Urinary bladder (tissue), 4 donors: ENCODE measurements at places on chromosomes 1 and 21.

- no peak for DNase-seq
These were observed at the start of gene FCRL1 for GRCh38 chr1:157819896-157820295. Gene FCRL1, minus strand, starts transcription at chr1:157820120. Its CDS starts 83 bp downstream, at chr1:157820037.

DNA sequence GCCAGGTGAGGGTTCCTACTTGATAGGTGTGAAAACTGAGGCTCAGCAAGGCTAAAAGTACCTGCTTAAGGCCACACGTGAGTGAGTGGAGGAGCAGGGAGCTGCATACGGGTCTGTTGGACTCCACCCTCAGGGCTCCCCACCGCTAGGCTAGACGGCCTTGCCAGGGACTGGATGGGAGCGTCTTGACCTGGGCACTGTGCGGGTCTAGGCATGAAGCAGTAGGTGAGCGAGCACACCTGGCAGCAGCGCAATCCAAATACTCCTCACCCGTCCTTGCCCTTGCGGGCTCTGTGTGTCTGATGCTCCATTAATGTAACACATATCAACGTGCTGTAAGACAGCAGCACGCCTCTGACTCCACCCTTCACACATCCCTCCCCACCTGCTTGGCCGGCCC, 94.0 kb downstream of the LACTBL1 start:
- no peak for DNase-seq

DNA sequence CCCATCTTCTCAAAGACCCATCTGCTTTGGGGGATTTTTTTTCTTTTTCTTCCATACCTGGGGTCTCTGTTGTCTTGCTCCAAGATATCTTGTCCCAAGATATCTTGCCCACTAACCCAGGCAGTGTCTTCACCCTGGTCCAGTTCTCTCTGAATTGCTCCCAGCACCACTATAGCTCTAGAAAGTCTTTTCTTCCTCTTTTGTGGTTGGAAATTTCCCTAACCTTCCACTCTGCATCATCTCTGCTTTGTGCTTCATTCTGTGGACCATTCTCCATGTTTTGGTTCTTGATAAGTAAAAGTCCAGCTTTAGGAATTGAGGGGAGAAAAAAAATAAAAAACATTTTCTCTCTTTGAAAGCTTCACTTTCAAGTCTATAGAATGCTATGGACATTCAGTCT, 20.9 kb downstream of the STYXL2 start:
- no peak for DNase-seq

- no peak for DNase-seq
These were observed 17.2 kb upstream of the BEND5 start for GRCh38 chr1:48793863-48794262.

DNA sequence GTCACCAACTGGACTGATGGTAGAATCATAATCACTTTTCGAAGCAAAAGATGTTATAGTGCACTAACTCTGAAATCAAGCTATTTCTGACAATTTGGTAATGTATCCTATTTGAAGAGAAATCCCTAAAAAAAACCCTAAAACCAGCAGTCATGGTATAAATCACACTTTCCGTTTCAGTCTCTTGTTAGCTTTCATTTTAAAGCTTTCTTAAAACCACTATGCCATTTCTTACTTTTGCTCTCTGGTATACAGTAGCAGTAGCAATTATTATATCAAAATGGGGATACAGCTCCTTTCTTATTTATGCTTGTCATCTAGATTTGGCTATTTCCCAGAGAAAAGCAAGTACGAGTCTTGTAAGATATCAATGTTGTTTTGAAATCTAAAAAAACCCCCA, 323.3 kb downstream of the KCTD3 start:
- no peak for DNase-seq

- DNase-seq, result no peak
These were observed 73.8 kb downstream of the RPE65 start for GRCh38 chr1:68375919-68376318.

GRCh38 chr1:2169200-2169836, 25.3 kb downstream of the FAAP20 start:
- DNase-seq, result no peak

DNA sequence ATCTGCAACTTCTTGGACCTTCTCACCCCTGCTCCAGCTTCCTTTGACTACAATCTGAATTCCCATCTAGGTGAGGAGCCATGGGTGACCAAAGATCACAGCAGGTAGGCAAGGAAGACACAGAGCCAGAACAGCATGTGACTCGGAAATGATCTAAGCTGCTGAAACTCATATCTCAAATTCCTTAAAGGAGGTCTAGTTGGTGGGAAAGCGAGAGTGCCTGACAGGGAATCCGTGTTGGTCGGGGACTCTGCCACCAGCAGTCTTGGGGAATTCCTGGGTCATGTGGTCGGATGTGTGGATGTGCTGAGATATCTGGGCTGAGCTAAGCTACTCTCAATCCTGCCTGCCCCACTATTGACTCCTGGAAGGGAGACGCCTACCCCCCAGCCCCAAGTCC, 3.2 kb upstream of the NUAK2 start:
- DNase-seq, result no peak
